A549 treated with DMSO at 1 μM for 4 hours (cell line): ENCODE measurements at places on chromosomes 5 and 9. TPM values are rescaled to one million over a fixed set of nuclear protein-coding genes. Genes with fewer than 3 reads are reported as not detected.

Gene SAXO1
- not detected in 5 replicates for total RNA-seq

Gene UBLCP1
- 33.8 to 41.9 TPM (median 34.9 TPM) in 5 replicates for total RNA-seq

Gene GRM6
- not detected in 5 replicates for total RNA-seq

Gene PFN3
- not detected in 5 replicates for total RNA-seq

Gene JAKMIP2
- not detected in 5 replicates for total RNA-seq

Gene NEURL1B
- total RNA-seq = 2.2 to 3.4 TPM (median 2.8 TPM) in 5 replicates

Gene DRD1
- total RNA-seq = 0.77 to 1.3 TPM (median 0.95 TPM) in 5 replicates

Gene STOML2
- 216 to 280 TPM (median 256 TPM) in 5 replicates for total RNA-seq

Gene SH3PXD2B
- total RNA-seq = 12.4 to 20.1 TPM (median 16.9 TPM) in 5 replicates

Gene CATSPER3
- 0.17 to 0.63 TPM (median 0.47 TPM) in 5 replicates for total RNA-seq

Gene PCDHGA6
- 0.19 to 0.39 TPM (median 0.26 TPM) in 5 replicates for total RNA-seq

Gene C5
- total RNA-seq = 11.6 to 16.5 TPM (median 13.9 TPM) in 5 replicates

Gene TRIP13
- total RNA-seq = 54.3 to 72.1 TPM (median 66.0 TPM) in 5 replicates

Gene SPZ1
- total RNA-seq = not detected in 5 replicates

Gene FCN2
- not detected in 5 replicates for total RNA-seq

Gene ANXA1
- total RNA-seq = 1,075 to 1,285 TPM (median 1,246 TPM) in 5 replicates

Gene NR2F1
- total RNA-seq = 4.5 to 5.2 TPM (median 4.5 TPM) in 5 replicates

Gene MED7
- 13.5 to 22.3 TPM (median 16.0 TPM) in 5 replicates for total RNA-seq

Gene F2RL1
- total RNA-seq = 254 to 389 TPM (median 310 TPM) in 5 replicates

Gene ANKRD31
- 0.05 to 0.08 TPM (median 0.08 TPM) in 5 replicates for total RNA-seq

Gene GABRB2
- total RNA-seq = not detected in 5 replicates

Gene GARIN3
- not detected in 5 replicates for total RNA-seq

Gene TIFAB
- not detected in 5 replicates for total RNA-seq

Gene TRIM7
- total RNA-seq = 26.8 to 44.6 TPM (median 39.3 TPM) in 5 replicates

Gene PCDHGA5
- total RNA-seq = 0.07 to 0.22 TPM (median 0.18 TPM) in 5 replicates

Gene SLC34A1
- total RNA-seq = 0.04 TPM in 1 of 5 replicates, not detected in the others

Gene LRRTM2
- not detected in 5 replicates for total RNA-seq

Gene GABRA1
- total RNA-seq = not detected in 5 replicates

Gene GPR107
- total RNA-seq = 26.5 to 31.4 TPM (median 30.6 TPM) in 5 replicates

Gene MTAP
- 7.3 to 22.4 TPM (median 9.7 TPM) in 5 replicates for total RNA-seq

Gene ABO
- total RNA-seq = not detected in 5 replicates

Gene ZNF300
- 2.9 to 3.2 TPM (median 2.9 TPM) in 5 replicates for total RNA-seq

Gene BTNL3
- total RNA-seq = not detected in 5 replicates

Gene G3BP1
- 149 to 184 TPM (median 166 TPM) in 5 replicates for total RNA-seq

Gene TMEM215
- total RNA-seq = not detected in 5 replicates

Gene IFNA2
- total RNA-seq = not detected in 5 replicates

Gene IRX2
- 1.1 to 1.7 TPM (median 1.4 TPM) in 5 replicates for total RNA-seq

Gene RNF183
- total RNA-seq = 0.20 TPM in 1 of 5 replicates, not detected in the others

Gene DDX31
- 25.6 to 31.3 TPM (median 29.0 TPM) in 5 replicates for total RNA-seq

Gene FAM151B
- total RNA-seq = 1.3 to 2.2 TPM (median 1.9 TPM) in 5 replicates

Gene ABCA2
- total RNA-seq = 19.3 to 29.0 TPM (median 25.8 TPM) in 5 replicates

Gene MEGF10
- total RNA-seq = not detected in 5 replicates

Gene PCDHB13
- total RNA-seq = 0.05 to 0.09 TPM (median 0.06 TPM) in 5 replicates

Gene FOXI1
- total RNA-seq = not detected in 5 replicates

Gene ARID3C
- total RNA-seq = 0.10 to 0.28 TPM (median 0.22 TPM) in 5 replicates

Gene MLLT3
- 14.1 to 19.3 TPM (median 16.5 TPM) in 5 replicates for total RNA-seq

Gene SKIC3
- 20.5 to 26.3 TPM (median 24.2 TPM) in 5 replicates for total RNA-seq

Gene SLC36A3
- total RNA-seq = not detected in 5 replicates

Gene PAEP
- total RNA-seq = 0.13 to 0.46 TPM (median 0.20 TPM) in 3 of 5 replicates, not detected in the others

Gene CAMK2A
- 0.96 to 1.4 TPM (median 1.0 TPM) in 5 replicates for total RNA-seq

Gene FYB1
- 12.9 to 18.3 TPM (median 17.1 TPM) in 5 replicates for total RNA-seq

Gene CARTPT
- not detected in 5 replicates for total RNA-seq

Gene COL15A1
- 0.17 to 0.48 TPM (median 0.34 TPM) in 5 replicates for total RNA-seq

Gene PCDHA1
- 0.10 to 0.19 TPM (median 0.16 TPM) in 5 replicates for total RNA-seq

Gene AKNA
- 4.0 to 4.6 TPM (median 4.3 TPM) in 5 replicates for total RNA-seq

Gene INVS
- total RNA-seq = 8.9 to 12.4 TPM (median 11.0 TPM) in 5 replicates

Gene PAPPA
- total RNA-seq = 27.7 to 47.1 TPM (median 38.6 TPM) in 5 replicates

Gene ADRA1B
- total RNA-seq = 8.1 to 11.7 TPM (median 10.3 TPM) in 5 replicates
